Activated CD4-positive, alpha-beta T cell treated with anti-CD3 and anti-CD28 coated beads, Interleukin-2, amount 50 U/mL, for 48 hours (primary cell): ENCODE measurements at places on chromosomes 5 and 9.

GRCh38 chr9:120388003-120388855 is 191.7 kb downstream of the CDK5RAP2 start:
- DNase-seq, result no peak

GRCh38 chr9:137046088-137046787 is at the start of gene NPDC1:
Gene NPDC1 (minus strand): TSS chr9:137046177. CDS start chr9:137045989, 188 bp downstream.
- DNase-seq, result peak; percentile 87

DNA sequence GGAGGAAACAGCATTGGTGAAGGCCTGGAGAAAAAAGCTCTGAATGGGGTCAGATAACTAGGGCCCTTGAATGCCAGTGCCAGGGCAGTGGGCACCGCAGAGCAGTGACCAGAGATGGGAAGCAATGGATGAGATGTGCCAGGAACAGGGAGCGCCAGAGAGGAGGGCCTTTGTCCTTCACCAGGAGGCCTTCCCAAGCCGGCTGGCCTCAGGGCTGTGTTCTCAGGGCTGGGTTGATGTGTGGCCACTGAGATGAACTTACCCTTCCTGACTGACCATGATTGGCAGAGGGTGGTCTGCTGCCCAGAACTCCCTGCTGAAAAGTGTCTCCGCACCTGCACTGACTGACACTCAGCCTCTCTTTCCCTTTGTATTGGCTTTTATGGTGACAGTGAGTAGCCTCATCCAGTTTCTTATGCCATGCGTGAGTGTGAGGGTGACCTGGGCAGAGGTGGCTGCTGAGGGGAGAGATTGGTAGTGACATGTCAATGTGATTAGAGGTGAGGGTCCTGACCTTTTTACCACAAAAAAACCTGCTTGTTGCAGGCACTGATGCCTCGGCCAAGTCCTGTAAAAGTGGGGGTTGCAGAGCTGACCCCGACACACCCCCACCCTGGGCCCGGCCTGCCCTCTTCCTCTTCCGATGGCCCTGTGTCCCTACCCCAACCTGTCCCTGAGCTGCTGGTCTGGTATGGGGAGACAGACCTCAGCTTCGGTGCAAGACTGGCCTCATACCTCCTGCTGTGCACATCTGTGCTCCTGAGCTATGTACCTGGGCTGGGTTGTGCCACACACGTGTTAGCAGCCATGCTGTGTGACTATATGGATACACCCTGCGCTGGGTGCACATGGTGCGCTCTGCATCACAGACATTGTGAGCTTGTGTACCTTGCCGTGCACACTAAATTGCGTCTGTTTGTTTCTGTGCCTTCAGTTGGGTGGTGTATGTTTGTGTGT is 57.1 kb upstream of the PSD2 start:
- no peak for DNase-seq

GRCh38 chr9:124828489-124829333 is 24.5 kb upstream of the WDR38 start:
- no peak for DNase-seq

DNA sequence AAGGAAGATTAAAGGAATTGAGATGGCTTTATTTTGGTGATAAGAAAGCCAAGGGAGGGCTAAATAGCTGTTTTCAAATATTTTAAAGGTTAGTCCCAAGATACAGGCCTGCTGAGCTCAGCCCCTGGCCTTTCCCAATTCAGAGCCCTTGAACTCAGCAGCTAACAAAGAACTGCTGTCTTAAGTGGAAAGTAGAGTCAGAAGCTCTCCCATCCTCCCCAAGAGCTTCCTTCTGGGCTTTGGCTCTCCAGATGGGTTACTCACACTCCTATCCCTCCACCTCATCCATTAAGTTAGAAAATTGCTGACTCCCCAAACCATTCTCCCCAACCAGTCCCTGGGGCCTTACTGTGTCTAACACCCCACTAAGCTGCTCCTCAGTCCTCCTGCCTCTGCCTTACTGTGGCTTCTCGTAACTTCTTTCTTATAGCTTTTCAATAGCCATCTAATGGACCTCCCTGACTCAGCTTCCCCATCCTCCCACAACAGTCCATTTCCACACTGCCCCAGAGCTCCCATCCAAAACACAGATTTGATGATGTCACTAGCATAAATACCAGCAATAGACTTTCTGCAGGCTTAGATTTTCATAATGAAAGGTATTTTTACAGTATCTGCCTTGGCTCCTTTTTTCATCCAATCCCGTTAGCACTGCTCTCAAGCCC is 239.1 kb downstream of the ENC1 start:
- no peak for DNase-seq

GRCh38 chr9:99778836-99779235 is 42.8 kb upstream of the NR4A3 start:
- no peak for DNase-seq

- DNase-seq, result no peak
Observed at GRCh38 chr5:179264783-179265513, 80.3 kb downstream of the ADAMTS2 start.

DNA sequence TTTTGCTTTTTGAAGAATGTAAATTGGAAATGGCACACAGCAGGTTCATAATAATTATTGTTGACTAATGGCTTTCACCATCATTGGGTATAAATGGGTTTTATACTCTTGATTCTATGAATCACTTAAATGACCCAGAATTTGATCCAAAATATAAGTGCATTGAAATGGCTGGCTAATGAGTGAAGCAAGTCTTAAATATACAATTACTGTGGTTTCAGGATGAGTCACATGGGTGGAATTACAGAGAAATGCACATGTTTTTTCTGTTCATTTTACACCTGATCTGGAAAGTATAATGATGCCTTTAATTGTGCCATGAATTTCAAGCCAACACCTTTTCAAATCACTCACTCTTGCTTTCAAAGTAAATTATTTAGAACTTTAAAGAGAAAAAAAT is 380.8 kb upstream of the CD180 start:
- DNase-seq, result no peak

- no peak for DNase-seq
Observed at GRCh38 chr9:127267793-127268525, 3.4 kb downstream of the GARNL3 start.

GRCh38 chr5:123671711-123672456 is 159.9 kb downstream of the CSNK1G3 start:
- DNase-seq, result no peak

DNA sequence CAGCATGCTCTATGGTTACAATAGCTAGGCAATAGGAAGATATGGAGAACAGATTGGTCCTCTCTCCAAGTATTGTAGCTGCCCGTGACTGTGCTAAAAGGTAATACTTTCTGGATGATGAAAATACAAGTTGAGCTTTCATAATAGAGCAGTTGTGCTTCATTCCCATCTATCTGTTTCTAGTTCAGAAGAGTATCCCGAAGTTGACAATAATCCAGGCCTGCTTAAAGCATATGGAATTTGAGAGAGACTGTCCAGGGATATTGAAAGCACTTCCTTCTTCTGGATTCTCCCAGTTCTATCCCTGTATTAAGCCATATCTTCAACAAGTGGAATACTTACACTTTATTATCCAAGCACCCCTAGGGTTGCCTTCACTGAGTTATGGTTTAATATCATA is 350.4 kb downstream of the EFNA5 start:
- DNase-seq, result no peak
